MM.1S (cell line): ENCODE measurements at places on chromosomes 5 and 9.

DNA sequence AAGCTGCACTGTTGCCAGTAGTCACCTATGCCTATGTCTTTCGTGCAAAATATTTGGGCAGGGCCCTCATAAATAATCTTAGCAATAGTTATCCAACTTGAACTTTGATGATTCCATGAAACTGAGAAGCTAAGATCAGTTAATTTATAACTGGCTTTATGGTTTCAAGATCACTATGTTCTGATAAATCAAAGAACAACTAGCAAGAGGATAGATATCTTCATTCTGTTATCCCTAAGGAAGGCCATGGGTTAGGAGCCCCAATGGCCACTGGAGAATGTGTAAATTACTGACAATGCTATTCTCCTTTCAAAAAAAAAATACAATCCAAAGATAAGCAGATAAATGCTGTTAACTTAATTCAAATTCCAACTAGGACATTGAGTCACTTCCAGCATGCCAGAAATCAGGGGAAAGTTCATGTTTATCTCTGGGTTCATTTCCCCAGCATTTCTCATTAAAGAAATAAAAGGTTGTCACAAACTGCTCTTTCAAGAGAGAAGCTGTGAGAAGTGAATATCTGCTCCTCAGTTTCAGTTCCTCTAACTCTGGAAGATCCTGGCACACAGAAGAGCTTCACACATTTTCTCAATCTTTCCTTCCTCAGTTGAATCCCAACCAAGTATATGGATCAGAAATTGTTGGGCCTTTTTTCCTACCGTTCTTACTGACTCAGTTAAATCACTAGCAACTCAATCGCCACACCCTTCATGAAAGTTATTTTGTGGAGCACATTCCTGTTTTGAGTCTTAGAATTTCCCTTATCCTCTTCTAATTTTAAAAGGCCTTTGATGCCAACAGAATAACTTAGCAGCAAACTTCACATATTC, 59.6 kb upstream of the SLC1A1 start:
- DNase-seq, result no peak

DNA sequence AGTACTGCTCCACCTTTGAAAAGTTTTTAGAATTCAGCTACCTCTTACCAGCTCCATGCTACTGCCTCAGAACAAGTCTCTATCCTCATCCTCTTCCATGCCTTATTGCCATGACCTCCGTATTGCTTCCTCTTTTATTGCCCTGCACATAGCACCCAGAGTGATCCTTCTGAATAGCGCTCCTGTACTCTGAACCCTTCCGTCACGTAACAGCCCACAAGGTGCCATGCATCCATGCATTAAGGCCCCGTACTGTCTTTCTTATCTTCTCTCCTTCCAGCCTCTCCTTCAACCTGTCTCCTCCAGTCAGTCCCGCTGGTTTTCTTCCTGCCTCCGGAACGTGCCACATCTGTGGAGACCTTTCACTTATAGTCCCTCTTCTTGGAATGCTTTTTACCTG, 273.3 kb upstream of the SEMA6A start:
- no peak for DNase-seq

DNA sequence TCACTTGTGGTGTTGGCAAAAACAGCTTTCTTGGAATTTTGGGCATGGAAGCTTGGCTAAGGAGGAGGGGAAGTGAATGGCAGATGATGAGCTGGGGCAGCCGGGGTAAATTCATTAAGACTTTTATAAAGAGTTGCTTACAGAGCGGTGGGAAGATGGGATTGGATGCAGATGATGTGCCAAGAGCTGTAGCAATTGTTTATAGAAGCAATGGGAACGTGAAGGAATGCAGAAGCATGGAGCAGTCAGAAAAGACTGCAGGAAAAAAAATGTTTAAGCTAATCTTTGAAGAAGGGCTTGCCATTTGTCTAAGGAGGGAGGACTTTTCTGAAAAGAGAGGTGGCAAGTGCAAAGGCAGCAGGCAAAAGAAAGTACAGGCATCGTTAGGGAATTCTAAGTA, 86.6 kb upstream of the SHISAL2B start:
- DNase-seq, result no peak

GRCh38 chr5:104189909-104190308, 627.3 kb upstream of the NUDT12 start:
- DNase-seq, result peak; percentile 32

GRCh38 chr5:114417519-114417918, 55.6 kb downstream of the KCNN2 start:
- no peak for DNase-seq

GRCh38 chr5:134432677-134433359, 21.1 kb upstream of the CDKN2AIPNL start:
- DNase-seq, result no peak

- no peak for DNase-seq
Observed at GRCh38 chr9:112312139-112312538, 21.3 kb downstream of the PTBP3 start.

DNA sequence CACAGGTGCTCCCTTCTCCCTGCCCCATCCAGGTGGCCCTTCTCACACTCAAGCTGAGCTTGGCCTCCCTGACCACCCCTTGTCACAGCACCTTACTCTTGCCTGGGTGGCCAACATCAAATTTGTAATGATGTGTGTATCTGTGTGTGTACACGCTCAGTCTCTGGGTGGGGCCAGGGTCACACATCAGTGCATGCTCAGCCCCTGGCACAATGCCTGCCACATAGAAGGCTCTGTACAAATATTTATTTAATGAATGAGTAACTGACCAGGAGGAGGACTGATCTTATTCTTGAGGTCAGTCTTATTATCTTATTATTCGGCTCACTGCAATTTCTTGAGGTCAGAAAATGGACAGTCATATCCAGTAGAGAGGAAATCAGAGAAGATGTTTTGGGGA, 41.3 kb upstream of the HAND1 start:
- no peak for DNase-seq
